Cortex of kidney (tissue), 1 donor: ENCODE measurements at places on chromosomes 16 and 17.

DNA sequence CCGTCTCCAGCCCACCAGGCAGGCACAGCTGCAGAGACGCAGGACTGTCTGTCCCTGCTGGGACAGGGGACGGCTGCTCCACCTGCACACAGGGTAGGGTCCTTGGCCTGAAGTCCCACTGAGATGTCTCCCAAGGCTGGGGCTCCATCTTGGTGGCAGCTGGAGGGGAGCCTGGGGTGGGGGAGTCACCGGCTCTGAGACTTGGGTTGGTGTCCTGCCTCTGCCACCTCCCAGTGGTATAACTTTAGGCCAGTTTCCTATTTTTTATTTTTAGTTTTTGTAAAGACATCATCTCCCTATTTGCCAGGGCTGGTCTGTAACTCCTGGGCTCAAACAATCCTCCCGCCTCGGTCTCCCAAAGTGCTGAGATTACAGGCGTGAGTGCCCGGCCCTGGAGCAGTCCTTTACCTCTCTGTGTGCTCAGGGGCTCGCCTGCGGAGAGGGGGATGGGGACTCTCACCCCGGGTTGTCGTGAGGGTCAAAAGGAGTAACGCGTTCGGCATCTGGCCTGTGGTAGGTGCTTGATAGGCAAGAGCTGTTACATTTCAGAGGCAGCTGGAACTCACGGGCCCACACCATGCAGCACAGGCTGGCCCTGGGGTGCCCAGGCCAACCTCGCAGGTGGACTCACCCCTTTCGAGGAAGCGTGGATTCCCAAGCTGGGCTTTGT is 46.6 kb upstream of the DOC2B start:
- DNase-seq = no peak

DNA sequence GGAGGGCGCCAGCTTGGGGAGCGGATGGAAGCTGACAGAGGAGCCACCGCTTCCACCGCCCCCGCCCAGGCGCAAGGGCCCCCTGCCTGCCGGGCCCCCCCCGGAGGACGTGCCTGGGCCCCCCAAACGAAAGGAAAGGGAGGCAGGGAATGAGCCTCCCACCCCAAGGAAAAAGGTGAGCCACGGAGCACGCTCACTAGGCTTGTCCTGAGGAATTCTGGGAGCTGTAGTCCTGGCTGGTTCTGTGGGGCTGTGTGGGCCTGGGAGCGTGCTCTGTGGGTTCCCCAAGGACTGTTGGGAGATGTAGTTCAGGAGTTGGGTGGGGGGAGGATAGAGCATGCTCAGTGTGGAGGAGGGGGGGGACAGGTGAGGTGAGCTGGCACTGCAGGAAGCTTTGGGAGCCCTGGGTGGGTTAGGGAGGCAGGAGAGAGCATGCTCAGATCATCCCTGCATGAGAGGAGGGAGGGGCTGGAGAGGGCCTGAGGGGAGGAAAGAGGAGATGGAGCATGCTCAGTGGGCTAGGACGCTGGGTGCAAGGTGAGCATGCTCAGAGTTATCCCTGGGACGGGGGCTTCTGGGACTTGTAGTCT is 4.5 kb downstream of the FBXL19 start:
- no peak for DNase-seq

DNA sequence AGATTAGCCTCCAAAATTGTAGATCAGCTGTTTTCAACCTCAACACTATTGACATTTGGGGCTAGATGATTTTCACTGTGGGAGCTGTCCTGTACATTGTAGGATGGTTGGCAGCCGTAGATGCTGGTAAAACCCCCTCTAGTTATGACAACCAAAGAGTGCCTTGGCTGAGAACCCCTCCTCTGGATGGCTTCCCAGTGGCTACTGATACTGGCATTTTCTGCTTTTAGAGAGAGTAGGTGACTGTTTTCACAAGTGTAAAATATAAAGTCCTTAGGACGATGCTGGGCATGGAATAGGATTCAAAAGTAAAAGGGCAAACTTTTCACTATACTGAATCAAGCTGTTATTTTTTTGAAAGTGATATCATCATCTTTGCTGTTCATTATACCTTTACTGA is 1048.8 kb upstream of the EEF2KMT start:
- no peak for DNase-seq

DNA sequence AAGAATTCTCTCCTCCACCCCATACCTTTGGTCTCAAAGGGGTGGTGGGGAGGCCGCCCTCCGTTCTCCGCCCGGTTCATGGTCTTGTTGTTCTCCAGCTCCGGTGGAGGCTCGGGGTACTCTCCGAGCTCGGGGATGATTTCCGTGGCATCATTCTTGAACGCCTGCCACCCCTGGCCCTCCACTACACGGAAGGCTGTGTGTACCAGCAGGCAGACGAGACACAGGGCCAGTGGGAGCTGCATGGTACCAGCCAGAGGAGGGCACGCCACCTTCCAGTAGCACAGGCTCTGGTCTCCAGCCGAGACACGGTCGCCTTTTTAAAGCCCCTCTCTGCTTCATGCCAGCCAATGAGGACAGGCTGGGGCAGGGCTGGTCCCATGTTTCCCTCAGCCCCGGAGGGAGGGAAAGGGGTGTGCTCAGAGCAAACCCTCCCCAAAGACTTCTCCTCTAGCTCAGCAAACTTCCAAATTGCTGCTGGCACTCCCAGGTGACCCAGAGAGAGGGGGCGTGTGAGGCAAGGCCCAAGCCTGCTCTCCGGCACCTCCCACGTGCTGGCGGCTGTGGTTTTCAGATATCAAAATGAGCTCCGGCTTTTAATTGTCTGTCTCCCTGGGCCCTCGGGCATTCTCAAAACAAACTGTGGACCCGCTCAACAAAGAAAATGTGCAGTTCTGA is at the start of gene SOST:
Gene SOST (minus strand): TSS at position 295 of the 678 bp plus-strand sequence. CDS start 50 bp downstream, at position 245.
- no peak for DNase-seq

DNA sequence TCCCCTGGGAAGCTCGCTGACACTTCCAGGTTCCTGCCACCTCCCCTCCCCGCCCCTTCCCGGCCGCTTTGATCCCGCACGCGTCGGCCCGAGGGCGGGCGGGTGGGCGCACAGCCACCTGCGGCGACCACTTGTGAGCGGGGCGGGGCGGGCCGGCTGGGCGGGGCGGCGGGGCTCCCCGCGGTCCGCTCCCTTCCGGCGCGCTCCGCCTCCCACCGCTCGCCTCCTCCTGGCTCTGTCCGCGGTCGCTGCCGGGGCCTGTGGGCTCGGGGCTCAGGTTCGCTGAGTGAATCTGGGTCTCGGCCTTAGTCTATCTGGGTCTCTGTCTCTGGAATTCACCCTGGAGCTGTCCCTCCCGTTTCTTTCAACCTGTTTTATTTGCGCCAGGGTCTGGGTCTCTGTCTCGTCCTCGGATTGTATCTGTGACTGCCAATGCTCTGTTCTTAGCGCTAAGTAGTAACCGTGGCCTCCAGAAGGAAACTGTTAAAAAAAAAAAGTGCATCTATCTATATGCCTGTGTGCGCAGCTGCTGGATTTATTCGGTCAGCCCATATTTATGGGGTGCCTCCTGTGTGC is 2.7 kb upstream of the HES7 start:
- no peak for DNase-seq

GRCh38 chr17:79433379-79433778 is 177.5 kb downstream of the RBFOX3 start:
- DNase-seq = no peak

- DNase-seq = no peak
Measured at GRCh38 chr16:70252355-70252988, 732 bp upstream of the EXOSC6 start.

DNA sequence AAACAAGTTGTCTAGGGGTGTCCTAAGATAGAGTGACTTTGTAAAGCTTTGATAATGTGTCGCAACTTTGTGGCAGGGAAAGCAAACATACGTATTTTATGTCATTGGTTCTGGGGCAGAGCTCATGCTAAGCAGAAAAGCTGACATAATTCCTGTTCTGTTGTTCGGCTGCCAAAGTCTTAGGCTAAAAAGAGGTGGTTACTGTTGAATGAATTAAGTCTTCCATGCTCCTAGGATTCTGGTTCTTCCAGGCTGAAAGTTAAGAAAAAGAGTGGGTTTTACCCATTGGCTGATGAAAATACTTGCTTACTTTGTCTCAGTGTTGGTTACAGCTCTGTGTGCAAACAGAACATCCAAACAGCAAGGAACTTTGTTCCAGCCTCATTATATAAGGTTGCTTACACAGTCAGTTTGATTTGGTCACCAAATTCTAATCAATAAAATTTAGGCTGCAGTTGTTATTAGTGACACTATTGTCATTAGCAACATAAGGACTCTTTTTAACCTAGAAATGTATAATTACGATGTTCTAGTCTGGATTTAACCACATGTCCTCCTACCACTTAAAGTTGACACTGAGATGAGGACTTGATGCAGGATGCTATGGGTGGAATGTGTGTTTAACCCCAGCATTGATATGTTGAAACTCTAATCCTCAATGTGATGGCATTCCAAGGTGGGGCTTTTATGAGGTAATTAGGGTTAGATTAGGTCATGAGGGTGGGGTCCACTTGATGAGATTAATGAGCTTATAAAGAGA is 114.0 kb upstream of the GOT2 start:
- no peak for DNase-seq

- no peak for DNase-seq
Measured at GRCh38 chr17:50816271-50816670, 19.1 kb upstream of the WFIKKN2 start.

DNA sequence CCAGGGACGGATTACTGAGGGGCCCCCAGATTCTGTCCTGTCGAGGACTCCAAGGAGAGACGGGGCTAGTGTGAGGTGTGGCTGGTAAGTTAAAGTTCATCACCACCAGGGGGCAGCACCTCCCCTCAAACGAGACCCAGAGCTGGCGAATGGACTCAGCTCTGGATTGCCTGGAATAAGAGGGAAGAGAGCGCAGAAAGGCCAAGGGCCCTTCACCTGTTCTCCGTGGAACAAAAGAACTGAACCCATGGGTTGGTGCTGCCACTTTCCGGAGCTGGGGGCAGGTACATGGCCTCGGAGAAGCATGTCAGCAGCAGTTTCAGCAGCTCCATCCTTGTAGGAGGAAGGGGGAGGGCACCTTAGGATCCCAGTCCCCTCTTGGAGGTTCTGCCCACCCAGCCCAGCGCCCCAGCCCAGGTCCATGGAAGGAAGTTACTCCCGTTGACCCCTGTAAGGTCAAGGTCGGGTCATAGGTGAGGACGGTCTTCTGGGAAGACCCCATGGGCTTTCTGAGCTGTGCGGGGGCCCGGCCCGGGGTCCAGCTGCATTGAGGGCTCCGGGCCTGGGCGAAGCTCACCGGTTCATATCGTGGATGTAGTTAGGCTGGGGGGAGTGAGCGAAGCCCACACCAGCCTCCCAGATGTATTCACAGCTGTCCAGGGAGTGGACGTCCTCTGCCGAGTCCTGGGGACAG is 10.8 kb downstream of the HID1 start:
- DNase-seq = no peak

- no peak for DNase-seq
Measured at GRCh38 chr17:83028851-83029250, 50.6 kb upstream of the METRNL start.

GRCh38 chr16:16096121-16096857 is 127.0 kb downstream of the ABCC6 start:
- no peak for DNase-seq

DNA sequence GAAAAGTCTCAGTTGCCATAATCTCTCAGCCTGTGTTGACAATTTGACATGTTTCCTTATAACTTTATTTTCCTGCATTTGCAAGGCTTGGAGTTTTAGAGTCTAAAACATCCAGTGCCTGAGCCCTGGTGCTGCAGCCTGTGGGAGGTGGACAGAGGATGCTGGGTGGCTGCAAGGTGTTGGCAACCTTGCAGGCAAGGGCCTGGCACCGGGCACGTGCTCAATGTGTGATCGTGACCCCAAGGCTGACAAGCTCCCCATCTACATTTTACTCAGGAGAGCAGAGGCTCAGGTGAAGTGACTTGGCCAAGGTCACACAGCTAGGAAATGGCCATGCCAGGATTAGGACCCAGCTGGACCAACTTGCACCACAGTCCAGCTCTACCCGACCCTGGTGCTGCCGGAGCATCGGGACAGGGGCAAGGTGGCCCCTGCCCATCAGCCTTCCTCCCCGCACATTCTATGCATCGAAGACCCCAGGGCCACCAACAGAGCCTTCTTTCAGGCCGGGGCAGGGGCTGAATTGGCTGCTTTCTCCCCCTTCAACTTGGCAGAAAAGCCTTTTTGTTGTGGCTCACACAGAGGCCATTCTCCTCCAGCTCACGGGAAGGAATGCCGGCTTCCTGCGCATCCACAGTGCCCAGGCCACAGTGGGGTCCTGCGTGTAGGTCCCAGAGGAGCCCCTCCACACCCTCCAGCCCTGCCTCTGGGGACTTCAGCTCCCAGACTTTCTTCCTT is 23.1 kb downstream of the MMP15 start:
- no peak for DNase-seq

GRCh38 chr17:57623620-57624019 is 121.5 kb downstream of the CCDC182 start:
- DNase-seq = no peak

GRCh38 chr16:86213437-86214205 is 296.7 kb upstream of the FOXF1 start:
- DNase-seq = no peak

- DNase-seq = no peak
Measured at GRCh38 chr16:67714522-67714921, 4.6 kb downstream of the GFOD2 start.

DNA sequence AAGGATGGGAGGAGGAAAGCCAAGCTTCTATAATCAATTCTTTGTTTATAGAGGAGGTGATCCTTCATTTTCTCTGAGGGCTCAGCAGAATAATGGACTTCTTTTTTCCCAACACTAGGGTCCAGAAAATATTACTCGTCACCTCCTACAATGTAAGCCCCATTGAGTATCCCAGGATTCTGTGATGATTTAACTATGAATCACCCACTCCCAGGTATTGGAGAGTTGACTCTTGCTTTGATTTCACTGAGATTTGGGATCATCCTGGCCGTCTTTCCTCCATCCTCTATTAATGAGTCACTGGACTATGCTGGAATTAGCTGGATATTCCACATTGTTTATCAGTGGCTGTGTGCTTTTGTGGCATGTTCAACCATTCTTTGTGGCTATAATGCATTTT is 452.0 kb downstream of the NPIPA7 start:
- no peak for DNase-seq

DNA sequence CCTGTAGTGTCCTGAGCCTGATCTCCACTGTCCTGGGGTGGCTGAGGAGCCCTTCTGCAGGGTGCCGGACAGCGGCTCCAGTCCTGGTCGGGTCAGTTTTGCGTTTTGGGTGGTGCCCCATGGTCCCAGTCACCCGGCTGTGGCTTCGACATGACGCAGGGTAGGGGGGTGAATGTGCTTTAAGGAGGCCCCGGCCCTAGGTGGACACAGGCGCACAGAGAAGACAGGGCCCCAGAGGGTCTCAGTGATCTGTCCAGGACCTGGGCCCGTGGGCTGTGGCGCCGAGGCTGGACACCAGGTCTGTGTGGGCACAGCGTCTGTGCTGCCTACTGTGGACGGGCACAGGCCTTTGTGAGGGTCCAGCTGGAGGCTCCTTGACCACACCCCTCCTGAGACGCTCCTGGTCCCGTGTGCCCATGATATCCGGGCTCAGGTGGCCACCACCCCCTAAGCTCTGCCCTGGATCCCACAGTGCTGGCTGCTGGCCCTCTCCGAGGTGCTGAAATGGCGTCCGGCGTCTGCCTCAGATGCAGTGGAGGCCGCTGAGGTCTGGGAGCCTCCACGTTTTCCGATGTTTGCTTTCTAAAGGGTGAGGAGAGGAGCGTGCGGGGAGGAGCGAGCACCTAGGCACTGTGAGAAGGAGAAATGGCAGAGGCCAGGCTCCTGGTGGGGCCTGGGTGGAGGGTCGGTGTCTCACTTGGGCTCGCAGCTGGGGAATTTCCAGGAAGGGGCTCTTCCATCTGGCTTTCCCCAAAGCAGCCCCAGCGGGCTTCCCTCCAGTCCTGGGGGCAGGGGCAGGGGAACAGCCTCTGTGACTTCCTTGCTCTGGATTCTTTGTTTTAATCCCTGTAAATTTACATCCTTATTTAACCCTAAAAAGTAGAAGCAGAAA is 56.1 kb upstream of the ACSF3 start:
- DNase-seq = no peak
